ENCODE measurements at places on chromosomes 2 and 18. TPM values are rescaled to one million over a fixed set of nuclear protein-coding genes. Genes with fewer than 3 reads are reported as not detected.

The CIAO1 gene
- total RNA-seq: 67.4 TPM

The UBR3 gene
- 19.8 TPM for total RNA-seq

The PLEKHH2 gene
- total RNA-seq: 0.48 TPM

The LYPD6B gene
- 0.20 TPM for total RNA-seq

The POTEJ gene
- total RNA-seq: not detected

The HNRNPA3 gene
- total RNA-seq: 309 TPM

The TMEM37 gene
- total RNA-seq: not detected

The MEIS1 gene
- total RNA-seq: not detected

DNA sequence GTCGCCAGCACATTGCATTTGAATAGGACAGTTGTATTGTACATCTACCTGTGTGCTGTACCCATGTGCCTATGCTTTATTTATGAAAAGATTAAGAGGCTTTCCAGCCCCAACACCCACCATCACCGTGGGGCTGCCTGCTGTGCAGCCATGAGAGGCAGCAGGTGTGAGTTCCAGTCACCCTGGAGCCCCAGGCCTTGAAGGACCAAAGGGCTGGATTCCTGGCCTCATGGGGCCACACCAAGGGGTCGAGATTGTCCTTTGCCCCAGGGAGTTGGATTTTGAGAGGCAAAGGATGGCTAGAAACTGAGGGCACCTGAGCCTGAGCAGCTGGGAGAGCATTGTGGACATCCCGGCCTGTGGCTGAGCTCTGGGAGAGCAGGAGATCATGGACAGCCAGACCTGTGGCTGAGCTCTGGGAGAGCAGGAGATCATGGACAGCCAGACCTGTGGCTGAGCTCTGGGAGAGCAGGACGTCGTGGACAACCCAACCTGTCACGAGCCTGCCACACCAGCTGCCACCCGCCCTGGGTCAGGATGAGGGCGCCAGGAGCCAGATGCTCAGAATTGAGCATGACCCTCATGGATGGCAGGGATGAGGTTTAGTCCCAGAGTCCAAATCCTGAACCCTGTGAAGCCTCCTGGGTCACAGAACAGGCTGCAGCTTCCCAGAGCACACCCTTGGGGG, 182.5 kb upstream of the RAB6C start:
- DNase-seq: no peak

- no peak for DNase-seq
Measured at GRCh38 chr2:82636402-82637020, 1822.6 kb downstream of the SUCLG1 start.

- DNase-seq: no peak
Measured at GRCh38 chr2:71472019-71472418, 18.7 kb downstream of the DYSF start.

DNA sequence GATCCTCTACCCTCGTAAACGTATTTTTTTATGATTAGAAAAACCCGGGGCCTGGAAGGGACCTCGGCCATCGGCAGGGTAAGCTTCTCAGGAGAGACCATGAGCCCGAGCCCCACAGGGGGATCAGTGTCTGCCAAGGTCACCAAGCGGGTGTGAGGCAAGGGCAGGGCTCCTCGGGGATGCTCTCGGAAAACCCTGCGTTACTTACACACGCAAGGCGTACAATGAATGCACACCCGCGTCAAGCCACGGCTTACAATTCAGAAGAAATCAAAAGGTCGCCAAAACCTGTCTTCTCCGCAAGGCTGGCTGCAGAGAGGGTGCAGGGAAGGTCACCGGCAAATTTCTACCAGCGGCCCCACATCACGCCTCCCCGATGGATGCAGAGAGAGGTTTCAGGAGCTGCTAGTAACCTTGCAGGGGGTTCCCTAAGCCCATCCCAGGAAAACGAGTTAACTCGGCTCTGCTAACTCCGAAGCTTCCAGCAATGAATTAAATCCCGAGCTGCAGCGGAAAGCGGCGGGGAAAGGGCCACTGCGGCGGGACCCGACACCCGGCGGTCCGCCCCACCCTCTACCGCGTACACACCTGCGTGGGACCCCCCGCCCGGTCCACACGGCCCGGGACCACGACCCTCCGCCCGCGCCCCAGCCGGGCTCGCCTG, 638 bp downstream of the ST3GAL5 start:
- DNase-seq: peak; percentile 38

DNA sequence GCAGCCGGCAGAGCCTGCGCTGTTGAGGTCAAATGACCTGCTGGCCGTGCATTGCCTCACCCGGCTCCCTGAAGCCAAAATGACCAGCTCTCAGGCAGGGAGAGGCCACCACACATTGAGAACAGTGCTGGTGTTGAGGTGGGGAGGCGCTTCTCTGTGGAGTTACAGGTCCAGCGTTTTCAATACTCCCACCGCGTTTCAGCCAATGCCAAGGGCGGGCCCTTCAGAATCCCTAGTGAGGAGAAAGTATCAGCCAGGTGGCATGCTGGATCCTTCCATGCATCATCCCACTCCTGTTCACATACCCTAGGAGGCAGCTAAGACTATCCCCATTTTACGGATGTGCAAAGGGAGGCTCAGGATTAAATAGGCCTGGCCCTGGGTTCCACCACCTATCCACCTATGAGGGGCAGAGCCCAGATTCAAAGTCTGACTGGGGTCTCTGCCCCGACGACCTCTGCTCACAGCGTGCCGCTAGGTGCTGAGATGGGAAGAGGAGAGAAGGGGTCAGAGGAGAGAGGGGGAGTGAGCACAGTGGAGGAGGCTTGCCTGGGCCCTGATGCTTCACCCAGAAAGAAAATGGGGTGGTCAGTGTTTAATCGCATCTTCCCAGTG, 137.6 kb upstream of the ID2 start:
- DNase-seq: no peak

DNA sequence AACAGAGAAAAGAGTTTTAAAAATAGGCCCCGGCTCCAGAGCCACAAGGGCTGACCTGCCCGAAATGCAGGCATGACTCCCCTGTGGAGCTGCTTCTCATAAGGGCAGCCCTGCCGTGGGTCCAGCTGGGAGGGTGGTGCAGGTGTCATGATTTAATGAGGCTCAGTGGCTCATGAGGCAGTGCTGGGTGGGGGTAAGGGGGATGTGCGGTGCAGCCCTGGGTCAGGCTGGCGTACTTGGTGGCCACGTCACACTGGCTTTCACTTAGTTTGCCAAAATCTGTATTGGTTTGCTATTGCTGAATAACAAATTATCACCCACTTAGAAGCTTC, 33.6 kb downstream of the HJURP start:
- DNase-seq: no peak

- DNase-seq: peak; percentile 3
Measured at GRCh38 chr2:128439791-128440665, 121.4 kb upstream of the HS6ST1 start.

DNA sequence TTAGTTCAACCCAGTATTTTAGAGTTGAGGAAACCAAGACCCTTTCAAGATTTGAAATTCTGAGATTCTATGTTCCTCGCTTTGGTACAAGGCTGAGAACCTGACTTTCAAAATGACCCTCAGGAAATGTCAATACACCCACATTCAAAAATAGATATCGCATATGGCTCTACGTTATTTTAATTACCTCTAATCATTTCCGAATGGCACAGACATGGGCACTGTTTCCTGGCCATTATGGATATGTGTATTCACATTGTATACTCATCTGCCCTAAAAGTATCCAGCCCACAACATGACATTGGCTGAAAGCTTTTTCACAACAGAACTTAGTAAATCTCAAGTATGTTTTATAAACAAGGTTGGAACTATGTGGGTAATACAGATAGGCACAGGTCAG, 6.7 kb downstream of the KLF7 start:
- no peak for DNase-seq

- no peak for DNase-seq
Measured at GRCh38 chr2:55118643-55119083, 68.4 kb upstream of the RTN4 start.

- no peak for DNase-seq
Measured at GRCh38 chr18:51643483-51643882, 446.0 kb upstream of the MEX3C start.

- no peak for DNase-seq
Measured at GRCh38 chr2:70396612-70397011, 94.7 kb upstream of the FAM136A start.

DNA sequence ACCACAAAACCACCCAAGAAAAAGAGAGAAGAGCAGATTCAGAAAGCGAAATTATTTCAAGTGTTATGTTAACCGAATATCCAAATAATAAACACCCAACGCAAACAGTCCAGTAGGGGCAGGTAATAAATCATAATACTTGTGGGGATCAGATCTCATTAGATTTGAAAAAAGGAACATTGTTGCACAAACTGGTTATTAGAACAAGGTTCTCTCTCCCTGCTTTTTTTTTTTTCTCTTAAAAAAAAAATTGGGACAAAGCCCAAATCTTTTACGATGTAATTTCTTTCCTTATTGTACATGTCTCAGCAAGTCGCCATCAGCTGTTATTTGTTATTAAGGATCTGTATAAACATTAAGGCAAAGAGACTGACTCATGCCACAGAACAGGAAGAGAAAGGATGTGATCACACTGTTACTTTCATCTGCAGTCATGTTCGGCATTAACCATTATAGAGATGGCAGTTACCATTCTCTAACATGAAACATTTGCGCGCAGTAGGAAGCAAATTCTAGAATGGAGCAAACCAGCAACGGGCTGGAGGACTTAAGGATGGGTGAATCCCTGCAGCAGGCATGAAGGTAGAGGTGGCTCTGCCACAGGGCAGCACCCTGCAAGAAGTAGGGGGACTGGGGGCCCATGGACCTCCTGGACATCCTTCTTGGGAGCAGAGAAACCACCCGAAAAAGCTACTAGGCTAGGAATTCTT, 42.0 kb downstream of the EPHA4 start:
- no peak for DNase-seq

Measured in activated CD4-positive, alpha-beta memory T cell treated with anti-CD3 and anti-CD28 coated beads, Interleukin-2, amount 10 ng/mL, durations not matched to agents 7 days and 5 days (primary cell).